CD4-positive, CD25-positive, alpha-beta regulatory T cell (primary cell): ENCODE measurements at places on chromosomes 1 and 21. TPM values are rescaled to one million over a fixed set of nuclear protein-coding genes. Genes with fewer than 3 reads are reported as not detected.

The ROR1 gene
- total RNA-seq, result not detected

The FCN3 gene
- not detected for total RNA-seq

The ICOSLG gene
- 22.6 TPM for total RNA-seq

The ACTL8 gene
- total RNA-seq, result not detected

The LAD1 gene
- not detected for total RNA-seq

The OVAAL gene
- total RNA-seq, result not detected

The OR2L3 gene
- not detected for total RNA-seq

The WNT2B gene
- total RNA-seq, result 1.2 TPM

- peaks cover 33% of the 10 kb centered on the region for H3K4me1 ChIP-seq
- no peaks in the 10 kb centered on the region for H3K27me3 ChIP-seq
- H3K4me3 ChIP-seq, result no peak overlapping the region
- peaks cover 58% of the 10 kb centered on the region for H3K36me3 ChIP-seq
Measured at GRCh38 chr1:236535662-236536161, 11.9 kb downstream of the LGALS8 start.

- no peaks in the 10 kb centered on the region for H3K4me1 ChIP-seq
- H3K27me3 ChIP-seq, result peaks cover 4% of the 10 kb centered on the region
- H3K27ac ChIP-seq, result no peak overlapping the region
- H3K36me3 ChIP-seq, result no peaks in the 10 kb centered on the region
- no peak overlapping the region for H3K4me3 ChIP-seq
Measured at GRCh38 chr1:224922404-224923164, 6.9 kb upstream of the DNAH14 start.

DNA sequence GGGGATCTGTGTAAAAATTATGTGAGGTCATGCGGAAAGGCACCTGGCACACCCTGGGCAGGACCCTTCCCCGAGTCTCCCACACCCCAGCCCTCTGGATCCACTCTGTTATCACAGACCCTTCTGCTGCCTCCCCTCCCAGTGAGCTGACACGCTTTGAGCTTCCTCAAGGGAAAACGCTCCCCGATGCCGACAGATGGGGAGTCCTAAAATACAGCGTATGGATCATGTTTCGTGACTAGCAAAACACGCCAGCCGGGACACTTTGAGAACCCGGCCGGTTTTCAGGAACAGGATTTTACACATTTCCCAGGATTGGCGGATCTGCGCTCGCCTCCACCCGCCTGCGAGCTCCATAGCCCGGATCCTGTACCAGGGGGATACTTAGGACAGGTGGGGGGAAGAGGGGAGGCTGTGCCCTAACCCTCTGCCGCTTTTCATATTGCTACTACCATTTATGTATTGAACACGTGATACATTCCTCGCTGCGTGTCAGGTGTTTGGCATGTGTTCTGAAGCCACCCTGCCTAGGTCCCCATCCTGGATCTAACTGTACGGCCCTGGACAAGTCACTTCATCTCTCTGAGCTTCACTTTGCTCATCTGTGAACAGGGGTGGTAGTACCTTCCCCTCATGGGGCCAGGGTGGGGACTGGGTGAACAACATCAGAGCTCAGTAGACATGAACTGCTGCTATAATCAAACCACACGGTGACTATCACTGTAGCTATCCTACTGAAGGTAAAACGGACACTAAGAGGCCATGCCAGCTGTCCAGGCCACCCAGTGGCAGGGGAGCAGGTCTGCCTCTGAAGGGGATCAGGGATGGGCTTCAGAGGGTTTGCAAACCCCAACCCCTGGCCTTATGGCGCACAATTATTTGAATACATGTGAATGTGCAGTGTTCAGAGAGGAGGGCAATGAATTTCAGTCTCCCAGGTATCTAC, 63.2 kb downstream of the SSBP3 start:
- no peak overlapping the region for H3K27ac ChIP-seq
- H3K36me3 ChIP-seq, result peaks cover 3% of the 10 kb centered on the region
- DNase-seq, result no peak

- no peaks in the 10 kb centered on the region for H3K36me3 ChIP-seq
- no peak overlapping the region for H3K27ac ChIP-seq
- no peak for DNase-seq
- H3K4me3 ChIP-seq, result no peak overlapping the region
Measured at GRCh38 chr1:82143108-82143833, 342.5 kb downstream of the ADGRL2 start.

DNA sequence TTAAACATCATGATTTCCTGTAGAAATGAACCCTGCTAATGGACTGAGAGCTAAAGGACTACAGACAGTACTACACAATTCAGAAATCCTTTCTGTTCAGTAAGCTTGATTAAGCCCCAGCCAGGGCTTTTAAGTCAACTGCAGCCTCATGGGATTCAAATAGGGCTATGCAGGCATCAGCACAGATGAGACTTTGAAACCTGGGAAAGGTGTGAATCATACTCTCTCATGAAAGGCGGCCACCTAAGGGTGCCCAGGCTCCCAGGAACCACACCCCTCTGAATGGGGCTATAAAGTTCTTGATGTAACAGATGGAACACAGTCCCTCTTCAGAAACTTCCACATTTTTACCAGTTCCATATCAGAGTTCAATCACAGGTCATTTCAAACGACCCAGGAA, 7.6 kb downstream of the SIPA1L2 start:
- H3K36me3 ChIP-seq, result no peaks in the 10 kb centered on the region
- H3K27me3 ChIP-seq, result peaks cover 11% of the 10 kb centered on the region
- H3K4me3 ChIP-seq, result no peak overlapping the region

DNA sequence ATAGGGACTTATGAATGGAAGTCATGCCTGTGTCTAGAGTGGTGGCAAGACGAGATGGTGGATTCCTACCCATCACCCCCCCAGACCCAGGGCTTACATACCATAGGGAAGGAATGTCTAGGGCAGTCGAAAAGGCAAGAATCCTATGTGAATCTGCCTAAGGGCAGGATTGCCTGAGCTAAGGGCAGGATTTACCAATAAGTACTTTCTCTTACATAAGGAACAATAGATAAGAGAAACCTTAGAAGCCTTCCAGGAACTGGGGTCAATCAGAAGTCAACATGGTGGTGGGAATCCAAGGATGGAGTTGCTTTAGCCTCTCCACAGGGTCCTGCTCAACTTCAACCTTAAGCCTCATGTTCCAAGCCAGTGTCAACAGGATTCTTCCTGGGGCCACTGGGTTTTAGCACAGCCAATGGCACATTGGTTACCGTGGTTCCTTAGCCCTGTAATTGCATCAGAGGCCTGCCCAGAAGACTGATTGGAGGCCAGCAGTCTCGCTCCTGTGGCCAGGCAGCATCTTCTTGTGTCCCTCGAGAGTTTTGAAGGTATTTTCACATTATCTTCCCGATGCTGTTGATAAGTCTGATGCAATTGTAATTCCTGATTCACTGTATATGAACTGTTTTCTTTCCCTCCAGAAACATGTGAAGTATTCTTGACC, 20.7 kb downstream of the BACE2 start:
- DNase-seq, result no peak
- H3K27me3 ChIP-seq, result no peaks in the 10 kb centered on the region
- no peaks in the 10 kb centered on the region for H3K4me1 ChIP-seq
- no peak overlapping the region for H3K27ac ChIP-seq
- no peak overlapping the region for H3K4me3 ChIP-seq

GRCh38 chr1:218433744-218434143, 88.6 kb downstream of the TGFB2 start:
- H3K36me3 ChIP-seq, result no peaks in the 10 kb centered on the region
- no peak overlapping the region for H3K4me3 ChIP-seq
- no peaks in the 10 kb centered on the region for H3K27me3 ChIP-seq
- H3K27ac ChIP-seq, result no peak overlapping the region
- H3K4me1 ChIP-seq, result no peaks in the 10 kb centered on the region

DNA sequence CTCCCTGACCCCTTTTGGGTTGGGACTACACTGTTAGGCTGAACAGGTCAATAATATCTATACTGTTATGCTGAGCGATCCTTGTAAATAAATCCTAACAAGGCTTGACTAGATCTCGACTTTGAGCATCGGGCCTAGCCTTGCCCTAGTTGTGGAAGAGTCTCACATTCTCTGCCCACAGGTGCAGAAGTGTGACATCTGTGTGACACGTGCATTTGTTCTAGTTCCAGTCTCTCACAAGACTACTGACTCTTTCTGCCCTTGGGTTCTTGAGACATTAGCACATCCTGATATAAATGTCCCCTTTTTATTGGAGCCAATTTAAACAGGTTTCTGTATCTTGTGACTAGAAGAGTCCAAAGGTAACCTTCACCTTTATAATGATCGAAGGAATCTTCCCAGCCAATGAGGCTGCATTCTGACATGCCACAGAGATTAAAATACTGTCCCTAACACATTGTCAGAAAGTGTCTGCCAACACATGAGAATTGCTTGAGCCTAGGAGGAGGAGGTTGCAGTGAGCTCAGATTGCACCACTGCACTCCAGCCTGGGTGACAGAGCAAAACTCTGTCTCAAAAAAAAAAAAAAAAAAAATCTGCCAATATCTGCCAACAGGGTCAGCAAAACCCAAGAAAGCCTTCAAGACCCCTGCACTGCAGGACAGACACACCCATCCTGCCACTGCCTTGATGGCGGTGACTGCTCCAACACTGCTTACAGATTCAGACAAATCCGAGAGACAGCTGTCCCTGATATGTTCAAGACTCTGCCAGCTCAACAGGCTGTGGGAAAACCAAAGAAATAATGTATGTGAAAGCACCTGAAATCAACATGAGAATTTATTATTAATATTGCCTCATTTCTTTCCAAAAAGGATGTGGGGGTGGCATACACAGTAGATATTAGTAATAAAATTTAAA, 56.5 kb upstream of the PSEN2 start:
- no peaks in the 10 kb centered on the region for H3K27me3 ChIP-seq
- no peaks in the 10 kb centered on the region for H3K4me1 ChIP-seq
- no peak overlapping the region for H3K4me3 ChIP-seq
- DNase-seq, result no peak
- H3K36me3 ChIP-seq, result no peaks in the 10 kb centered on the region
- no peak overlapping the region for H3K27ac ChIP-seq

- no peaks in the 10 kb centered on the region for H3K36me3 ChIP-seq
- no peak overlapping the region for H3K4me3 ChIP-seq
- H3K4me1 ChIP-seq, result no peaks in the 10 kb centered on the region
- DNase-seq, result no peak
- H3K27me3 ChIP-seq, result no peaks in the 10 kb centered on the region
- no peak overlapping the region for H3K27ac ChIP-seq
Measured at GRCh38 chr1:187933562-187934419, 1105.0 kb downstream of the PLA2G4A start.

DNA sequence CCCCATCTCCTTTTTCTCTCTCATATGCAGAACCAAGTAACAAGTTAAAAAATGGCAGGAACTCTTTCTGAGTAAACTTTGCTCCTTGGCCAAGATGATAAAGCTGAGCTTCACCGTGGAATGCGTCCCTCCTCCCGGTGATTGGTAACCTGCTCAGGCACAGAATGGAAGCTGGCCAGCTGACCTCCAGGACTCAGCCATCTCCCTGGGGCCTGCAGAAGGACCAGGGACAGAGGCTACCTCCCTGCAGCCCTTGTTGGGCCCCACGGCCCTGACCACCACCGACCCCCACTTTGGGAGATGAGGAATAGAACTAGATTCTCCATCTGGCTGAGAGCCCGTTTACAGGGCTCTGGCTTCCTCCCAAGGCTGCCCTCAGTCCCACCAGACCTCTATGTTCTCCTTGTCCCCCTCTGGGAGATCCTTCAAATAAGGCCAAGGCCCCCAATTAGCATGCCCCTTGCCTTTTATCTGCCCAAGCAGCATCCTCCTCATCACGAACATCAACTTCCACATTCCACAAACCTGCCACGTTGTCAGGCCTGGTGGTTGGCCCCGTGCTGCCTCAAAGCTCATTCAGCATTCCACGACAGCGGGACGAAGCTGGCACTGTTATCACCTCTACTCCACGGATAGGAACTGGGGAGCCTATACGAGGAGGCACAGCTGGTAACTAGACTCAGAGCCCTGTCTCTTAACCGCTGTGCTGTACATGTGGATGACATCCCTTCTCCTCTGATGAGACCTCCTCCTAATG, 74.2 kb downstream of the CD34 start:
- H3K27ac ChIP-seq, result peak overlapping the region; percentile 15
- no peak overlapping the region for H3K4me3 ChIP-seq
- H3K36me3 ChIP-seq, result peaks cover 26% of the 10 kb centered on the region
- no peaks in the 10 kb centered on the region for H3K27me3 ChIP-seq
- DNase-seq, result no peak

DNA sequence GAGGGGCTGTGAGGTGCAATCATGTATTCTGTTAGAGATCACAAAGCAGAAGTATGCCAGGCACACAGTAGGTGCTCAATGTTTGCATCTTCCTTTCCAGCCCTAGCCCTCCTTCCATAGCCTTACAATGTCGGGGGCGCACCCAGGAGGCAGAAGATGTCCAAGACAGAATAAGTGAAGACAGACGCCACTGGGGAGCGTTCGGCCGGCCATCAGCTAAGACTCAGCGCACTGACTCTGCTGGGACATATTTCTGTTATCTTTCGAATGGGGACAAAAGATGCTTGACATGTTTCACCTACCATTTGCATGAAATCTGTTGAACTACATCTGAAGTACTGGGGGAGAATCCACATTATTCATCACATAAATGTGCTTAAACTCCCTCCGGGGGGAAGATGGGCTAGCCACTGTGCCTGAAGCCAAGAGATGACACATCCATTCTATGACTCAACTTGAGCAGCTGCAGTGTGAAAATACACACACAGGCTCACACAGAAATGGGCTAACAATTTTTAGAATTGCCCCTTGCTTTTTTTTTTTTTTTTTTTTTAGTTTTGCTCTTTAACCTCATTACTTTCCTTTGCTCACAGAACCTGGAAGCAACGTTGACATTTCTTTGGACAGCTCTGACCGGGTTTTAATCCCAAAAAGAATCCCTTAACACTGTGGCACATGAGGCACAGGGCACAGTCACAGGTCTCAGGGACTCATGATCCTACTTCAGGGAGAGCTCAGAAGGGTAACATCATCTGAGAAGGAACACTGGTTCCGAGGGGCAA, 7.9 kb downstream of the TIAM1 start:
- no peak for DNase-seq
- peaks cover 4% of the 10 kb centered on the region for H3K27me3 ChIP-seq
- H3K27ac ChIP-seq, result no peak overlapping the region
- H3K36me3 ChIP-seq, result no peaks in the 10 kb centered on the region
- H3K4me3 ChIP-seq, result no peak overlapping the region
- H3K4me1 ChIP-seq, result no peaks in the 10 kb centered on the region
